Kidney epithelial cell (primary cell): ENCODE measurements at places on chromosomes 5 and 9. TPM values are rescaled to one million over a fixed set of nuclear protein-coding genes. Genes with fewer than 3 reads are reported as not detected.

LRRC14B gene
- total RNA-seq: 0.41 TPM in 1 of 2 replicates, not detected in the other

PPP3R2 gene
- not detected in 2 replicates for total RNA-seq

SLC23A1 gene
- total RNA-seq: not detected in 2 replicates

EMB gene
- total RNA-seq: 8.4 and 15.1 TPM in 2 replicates

GLRA1 gene
- not detected in 2 replicates for total RNA-seq

IFNA13 gene
- total RNA-seq: not detected in 2 replicates

PLK2 gene
- total RNA-seq: 245 and 343 TPM in 2 replicates
